ENCODE measurements at places on chromosomes 3 and 15.

DNA sequence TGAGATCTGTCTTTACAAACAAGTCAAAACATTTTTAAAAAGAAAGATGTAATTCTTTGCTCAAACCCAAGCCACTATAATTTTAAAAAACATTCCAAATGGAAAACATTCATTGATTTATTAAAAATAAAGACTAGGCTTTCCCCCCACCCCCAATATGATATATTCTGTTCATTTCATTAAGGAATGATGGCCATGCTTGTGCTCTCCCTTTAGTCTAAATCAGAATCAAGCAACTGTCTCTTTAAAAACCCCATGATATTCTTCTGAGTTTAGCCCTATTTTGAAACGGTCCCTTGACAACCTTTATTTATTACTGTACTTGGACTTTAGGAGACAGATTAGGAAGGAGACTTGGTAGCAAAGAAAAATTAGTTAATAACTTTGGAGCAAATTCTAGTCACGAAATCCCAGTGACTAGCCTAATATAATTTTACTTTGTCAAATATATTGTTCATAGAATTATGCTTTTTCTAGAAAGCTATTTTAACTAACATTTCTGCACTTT lies 38.4 kb downstream of the TSC22D2 start:
- no peak for DNase-seq

GRCh38 chr3:119336823-119337222 lies 42.6 kb downstream of the ARHGAP31 start:
- no peak for DNase-seq

- no peak for DNase-seq
Measured at GRCh38 chr3:142077859-142078500, 71.4 kb downstream of the TFDP2 start.

GRCh38 chr3:57063032-57063431 lies 2.6 kb downstream of the SPATA12 start:
- no peak for DNase-seq

- no peak for DNase-seq
Measured at GRCh38 chr15:36090286-36090946, 489.0 kb upstream of the CDIN1 start.

- DNase-seq, result no peak
Measured at GRCh38 chr3:130849091-130849552, 44.8 kb upstream of the ATP2C1 start.

- no peak for DNase-seq
Measured at GRCh38 chr3:116083683-116084082, 361.6 kb downstream of the LSAMP start.

DNA sequence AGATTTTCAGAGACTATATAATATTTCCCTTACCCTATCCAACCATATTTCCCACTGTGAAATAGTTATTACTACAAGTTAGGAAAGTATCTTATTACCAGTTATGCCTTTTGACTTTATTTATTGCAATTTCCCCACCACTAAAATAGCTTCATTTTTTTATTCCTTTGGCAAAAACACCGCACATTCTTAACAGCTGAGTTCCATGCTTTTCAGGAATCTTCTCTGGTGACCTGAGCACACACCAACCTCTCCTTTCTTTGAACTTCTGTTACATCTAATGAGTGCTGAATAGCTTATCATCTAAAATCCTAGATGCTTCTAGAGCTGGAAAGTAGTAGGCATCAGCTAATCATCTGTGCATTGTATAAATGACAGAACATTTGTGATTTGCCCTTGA lies 99.1 kb downstream of the UBE2E2 start:
- DNase-seq, result no peak

DNA sequence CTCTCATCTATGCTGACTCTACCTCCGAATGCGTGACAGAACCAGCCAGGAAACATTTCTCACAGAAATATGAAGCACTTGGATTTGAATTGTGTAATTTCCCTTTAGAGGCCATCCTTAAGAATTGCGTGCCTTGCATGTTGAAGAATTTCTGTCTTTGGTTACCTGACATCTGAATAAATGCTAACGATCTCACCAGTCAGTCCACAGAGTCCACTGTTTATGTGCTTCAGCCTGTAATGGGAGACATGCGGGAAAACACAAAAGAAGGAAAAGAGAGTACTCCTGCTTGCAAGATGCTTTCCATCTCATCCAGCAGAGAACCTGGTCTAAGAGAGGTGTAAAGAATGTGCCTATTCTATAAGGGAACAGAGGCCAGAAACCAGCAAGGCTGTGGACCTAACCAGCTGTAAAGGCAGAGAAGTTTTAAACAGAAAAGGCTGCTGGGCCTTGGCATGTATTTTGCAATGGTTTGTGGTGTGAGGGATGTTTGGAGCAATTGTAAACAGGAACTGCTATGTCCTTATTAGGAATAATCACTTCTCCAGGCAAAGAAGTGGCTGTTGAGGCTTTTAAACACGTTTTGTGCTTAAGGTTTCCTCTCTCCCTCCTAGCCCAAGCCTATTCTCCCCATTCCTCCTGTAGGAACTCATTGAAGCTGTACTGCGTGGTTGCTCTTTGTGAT lies 36.4 kb upstream of the BOC start:
- no peak for DNase-seq

GRCh38 chr3:188956839-188957489 lies 214.8 kb upstream of the TPRG1 start:
- no peak for DNase-seq

DNA sequence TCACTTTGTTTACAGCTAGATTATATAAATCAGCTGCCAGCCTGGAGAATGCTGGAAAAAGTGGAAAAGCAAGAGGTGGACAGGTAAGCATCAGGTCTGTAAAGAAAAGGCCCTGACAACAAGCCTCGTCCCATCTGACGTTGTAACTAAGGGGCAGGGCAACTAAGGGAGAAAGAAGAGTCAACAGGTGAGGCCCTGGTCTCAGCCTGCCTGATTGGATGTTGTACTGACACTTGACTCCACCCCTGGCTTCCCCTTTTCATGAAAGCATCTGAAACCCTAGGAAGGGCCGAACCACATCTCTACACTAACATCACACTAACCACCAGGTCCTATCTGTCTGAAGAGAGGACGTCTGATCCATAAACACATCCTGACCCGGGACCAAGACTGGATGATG lies 357.6 kb upstream of the CFAP20DC start:
- DNase-seq, result no peak

GRCh38 chr3:69209413-69209812 lies 87.0 kb upstream of the LMOD3 start:
- DNase-seq, result no peak

DNA sequence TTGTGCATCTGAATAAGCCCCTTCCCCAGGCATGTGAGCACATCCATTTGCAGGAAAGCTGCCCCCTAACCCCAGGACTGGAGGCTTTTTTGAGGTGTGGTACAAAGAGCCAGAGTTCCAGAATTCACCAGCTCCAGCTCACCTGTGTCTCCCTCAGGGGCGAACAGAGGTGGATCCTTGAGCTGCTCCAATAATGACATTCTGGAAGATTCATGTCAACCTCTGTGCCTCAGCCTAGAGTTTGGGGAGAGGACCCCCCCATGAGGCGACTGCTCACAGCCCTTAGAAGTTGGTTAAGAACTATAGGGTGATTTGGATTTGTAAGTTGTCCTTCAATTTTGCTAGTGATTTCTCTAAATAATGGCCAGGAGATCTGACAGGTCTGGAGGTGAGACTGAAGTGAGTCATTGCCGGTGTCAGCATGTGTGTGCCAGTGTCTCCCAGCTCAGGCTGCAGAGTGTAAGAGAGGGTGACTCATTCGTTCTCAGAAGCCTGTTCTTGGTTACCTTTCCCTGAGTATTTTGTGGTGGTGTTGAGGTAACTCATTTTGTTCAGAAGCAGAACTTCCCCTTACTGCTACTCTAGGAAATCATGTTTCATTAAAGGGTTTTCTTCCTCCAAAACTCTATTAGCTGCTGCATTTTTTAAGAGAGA lies 136.9 kb upstream of the TOPAZ1 start:
- no peak for DNase-seq

GRCh38 chr3:64533617-64534317 lies 154.0 kb downstream of the ADAMTS9 start:
- peak; percentile 82 for DNase-seq

DNA sequence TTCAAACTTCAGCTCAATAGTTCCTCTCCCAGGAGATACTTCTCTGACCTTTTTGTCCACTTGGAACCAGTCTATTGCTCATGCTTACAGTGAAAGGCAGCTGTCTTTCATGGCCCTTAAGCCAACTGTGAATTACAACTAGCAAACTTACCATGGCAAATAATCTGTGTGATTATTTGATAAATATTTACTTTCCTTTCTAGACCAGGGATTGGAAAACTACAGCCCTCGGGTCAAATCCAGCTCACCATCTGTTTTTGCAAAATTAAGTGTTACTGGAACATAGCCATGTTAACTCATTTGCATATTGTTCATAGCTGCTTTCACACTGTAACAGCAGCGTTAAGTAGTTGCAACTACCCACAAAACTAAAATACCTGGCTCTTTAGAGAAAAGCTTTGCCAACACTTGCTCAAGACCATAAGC lies 289.1 kb upstream of the MCTP2 start:
- no peak for DNase-seq

DNA sequence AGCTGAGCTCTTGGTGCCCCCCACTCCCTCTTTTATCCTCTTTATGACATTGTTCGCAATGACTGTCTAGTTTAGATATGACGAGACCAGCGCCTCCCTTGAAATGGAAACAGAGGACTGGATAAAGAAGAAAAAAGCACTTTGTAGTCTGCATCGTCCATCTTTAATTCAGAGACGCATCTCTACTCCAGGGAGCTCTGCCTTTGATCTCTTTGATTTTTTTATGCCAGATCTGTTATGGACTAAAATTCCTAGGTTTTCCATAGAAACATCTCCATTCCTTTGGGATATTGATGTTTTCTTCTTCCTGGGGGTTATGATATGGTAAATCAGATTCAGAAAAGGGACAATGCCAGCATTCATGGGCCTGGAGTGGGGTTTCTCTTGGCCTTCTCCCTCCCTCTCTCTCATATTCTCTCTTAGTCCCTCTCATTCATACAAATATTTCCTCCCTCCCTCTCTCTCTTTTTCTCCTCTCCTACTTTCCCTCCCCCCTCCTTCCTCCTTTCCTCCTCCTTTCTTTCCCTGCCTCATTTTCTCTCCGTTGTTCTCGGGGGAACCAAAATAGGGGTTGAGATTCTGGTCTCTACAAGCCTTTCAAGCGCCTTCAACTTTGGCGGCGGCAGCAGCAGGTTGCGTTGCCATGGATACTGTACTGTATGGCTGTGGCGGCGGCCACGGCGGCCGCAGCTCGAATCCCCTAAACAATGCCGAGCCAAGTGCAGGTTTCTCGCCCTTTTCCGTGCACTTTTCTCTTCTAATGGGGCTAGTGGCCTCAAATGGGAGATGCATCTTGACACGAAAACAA lies 45.5 kb downstream of the ZIC4 start:
- no peak for DNase-seq

GRCh38 chr3:82938821-82939328 lies 1177.4 kb upstream of the GBE1 start:
- no peak for DNase-seq

DNA sequence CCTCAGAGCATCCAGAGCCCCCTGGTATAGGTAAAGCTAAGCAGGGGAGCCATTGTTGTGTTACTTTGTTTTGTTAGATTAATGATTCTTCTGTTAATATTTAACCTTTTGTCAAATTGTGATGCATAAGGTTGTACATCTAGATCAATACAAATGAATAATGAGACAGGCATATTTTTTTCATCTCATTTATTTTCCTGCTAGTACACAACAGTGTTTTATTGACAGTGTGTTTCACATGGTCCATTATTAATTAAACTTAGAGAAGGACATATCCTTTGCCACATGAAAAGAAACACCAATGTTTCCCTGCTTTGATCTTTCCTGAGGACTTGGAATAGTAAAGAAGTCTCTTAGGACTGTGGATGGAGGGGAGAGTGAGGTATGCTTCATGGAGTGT lies 543.6 kb upstream of the CFAP20DC start:
- no peak for DNase-seq

DNA sequence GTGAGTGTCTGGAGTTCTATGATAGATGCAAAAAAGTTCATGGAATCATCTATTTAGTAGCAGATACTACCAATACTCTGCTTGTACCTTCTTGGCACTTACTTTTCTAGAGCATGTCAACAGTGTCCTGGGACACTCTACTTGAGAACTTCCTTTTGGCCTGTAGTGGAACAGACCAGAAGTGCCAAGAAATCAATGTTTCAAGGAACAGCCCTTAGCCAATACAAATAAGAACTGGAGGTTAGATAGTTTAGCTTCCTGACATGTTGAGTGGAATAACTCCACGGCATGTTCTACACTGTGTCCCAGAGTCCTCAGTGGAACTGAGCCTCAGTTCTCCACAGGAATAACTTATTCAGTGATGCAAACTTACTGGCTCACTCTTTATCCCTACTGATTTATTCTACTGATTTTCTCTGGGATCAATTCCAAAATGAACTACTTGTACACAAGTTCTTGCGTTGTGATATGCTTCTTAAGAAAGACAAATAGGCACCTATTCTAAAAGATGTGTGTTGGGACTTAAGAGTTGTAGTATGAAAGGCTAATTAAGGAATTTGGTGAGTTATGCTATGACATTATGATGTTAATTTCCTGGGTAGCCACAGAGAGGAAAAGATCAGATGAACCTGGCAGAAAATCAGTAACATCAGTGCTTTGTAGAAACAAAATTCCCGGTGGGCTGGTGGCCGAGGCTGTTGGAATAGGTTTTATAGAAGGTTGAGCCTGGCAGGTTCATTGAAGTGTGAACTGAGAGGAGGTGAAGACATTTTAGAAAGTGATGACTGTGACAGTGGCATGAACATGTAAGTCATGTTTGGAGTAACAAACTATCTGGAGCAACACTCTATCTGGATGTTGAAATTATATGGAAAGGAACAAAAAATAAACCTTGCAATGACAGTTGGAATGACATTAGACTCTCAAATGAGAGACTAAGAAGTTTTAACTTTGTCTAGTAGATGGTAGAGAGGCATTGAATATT lies 101.8 kb upstream of the RBMS3 start:
- no peak for DNase-seq

DNA sequence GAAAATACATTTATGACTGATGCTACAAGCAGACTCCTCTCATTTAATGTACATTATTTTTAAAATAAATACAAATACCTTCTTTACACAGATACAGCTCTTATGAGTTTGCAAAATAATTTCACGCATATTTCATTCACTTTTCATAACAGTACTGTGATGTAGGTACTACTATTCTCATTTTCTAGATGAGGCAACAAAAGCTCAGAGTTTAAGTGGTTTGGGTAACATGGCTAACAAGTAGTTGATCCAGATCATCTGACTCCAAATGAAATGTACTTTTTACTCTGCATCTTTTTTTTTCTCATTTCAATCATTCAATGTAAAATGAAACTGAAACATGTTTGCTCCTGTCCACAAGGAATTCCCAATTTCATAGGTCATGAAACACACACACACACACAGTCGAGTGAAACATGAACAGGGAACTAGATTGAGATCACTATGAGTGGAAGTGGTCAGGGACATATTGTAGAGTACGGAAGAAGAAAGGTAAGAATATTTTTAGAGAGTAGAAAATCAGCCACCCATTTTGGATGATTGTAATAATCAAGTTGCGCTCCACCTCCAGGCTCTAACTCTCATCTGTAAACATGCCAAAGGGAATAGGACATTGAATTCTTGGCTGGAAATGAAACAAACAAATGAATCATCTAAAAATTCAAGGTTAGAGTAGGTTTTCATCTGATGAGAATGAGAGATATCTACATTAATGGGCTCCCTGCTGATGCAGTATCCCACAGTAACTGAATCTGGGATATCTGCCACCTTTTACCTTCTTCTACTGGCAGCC lies 92.4 kb downstream of the CLDN1 start:
- DNase-seq, result no peak
